ENCODE measurements at places on chromosomes 6 and 20. TPM values are rescaled to one million over a fixed set of nuclear protein-coding genes. Genes with fewer than 3 reads are reported as not detected.

DNA sequence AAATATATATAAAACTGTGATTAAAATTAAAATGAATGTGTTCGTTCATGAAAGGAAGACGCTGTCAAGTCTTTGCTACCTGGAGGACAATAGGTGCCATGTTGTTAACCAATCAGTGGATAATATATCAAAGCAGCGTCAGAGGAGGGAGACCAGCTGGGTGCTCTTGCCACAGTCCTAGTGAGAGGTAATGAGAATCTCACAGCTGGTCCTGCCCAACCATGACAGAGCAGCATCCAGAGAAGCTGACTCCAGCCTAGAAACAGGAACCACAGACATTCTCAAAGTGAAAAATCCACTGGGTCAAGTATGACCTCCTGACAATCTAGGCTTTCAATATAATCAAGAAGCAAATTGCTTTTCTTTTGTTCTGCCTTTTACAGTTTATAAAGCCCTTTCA lies 94.5 kb upstream of the LRFN2 start:
- DNase-seq, result no peak

Gene MLIP
- total RNA-seq, result 300 TPM

Gene TP53TG5
- not detected for total RNA-seq

Gene HDGFL1
- total RNA-seq, result not detected

DNA sequence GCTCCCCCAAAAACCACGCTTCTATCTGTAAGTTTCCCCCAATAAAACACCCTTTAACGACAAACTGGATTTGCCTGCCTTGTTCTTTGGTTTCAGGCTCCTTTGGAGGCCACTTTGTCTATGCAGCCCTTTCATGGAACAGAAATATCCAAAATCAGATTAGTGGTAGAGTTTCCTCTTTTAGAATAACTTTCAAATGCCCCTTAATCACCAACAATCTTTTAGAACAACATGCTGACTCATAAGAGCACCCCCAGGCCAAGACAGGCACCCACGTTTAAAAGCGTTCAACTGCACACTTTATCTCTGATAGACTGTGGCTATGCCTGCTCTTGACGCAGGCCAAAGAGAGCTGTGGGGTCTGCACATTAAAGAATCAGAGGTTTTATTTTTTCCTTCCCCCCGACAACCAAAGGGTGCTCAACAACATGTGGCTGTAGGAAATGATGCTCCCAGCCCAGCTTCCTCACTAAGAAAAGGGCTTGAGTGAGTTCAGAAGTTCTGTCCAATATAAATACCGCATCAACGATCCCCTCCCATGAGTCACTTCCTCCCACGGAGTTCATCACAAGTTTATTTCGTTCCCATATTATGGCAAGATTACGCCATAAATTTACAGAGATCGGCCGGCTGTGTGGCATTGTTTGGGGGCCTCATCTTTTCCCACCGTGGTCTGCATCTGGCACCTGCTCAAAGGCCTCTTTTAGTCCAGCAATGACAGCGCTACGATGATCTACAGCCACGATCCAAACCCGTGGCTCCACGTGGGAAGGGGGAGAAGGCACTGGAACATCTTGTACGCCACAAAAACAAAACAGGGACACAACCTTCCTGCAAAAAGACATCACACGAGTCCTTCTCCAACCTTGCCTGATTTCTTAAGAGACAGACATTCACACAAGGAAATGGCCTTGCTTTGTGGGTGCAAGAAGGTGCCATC lies 88.8 kb upstream of the NFATC2 start:
- DNase-seq, result peak; percentile 83

DNA sequence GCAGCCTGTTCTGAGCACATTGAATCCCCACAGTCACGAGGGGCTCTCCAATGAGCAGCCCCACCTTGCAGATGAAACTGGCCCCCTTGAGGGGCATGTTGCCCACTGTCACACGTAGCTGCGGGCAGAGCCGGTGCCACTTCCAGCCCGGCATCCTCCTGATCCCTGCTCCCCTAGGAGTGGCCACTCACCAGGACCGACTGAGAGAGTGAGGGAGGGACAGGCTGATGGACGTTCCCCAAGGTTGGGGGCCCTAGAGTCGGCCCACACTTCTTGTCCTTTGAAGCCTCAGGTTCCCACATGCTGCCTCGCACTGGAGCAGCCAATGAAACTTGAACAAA lies 10.5 kb downstream of the ENTPD6 start:
- DNase-seq, result no peak

- no peak for DNase-seq
Observed at GRCh38 chr6:30156774-30157173, 4.2 kb downstream of the TRIM10 start.

- DNase-seq, result no peak
Observed at GRCh38 chr20:63082308-63082938, 75.7 kb upstream of the BHLHE23 start.

DNA sequence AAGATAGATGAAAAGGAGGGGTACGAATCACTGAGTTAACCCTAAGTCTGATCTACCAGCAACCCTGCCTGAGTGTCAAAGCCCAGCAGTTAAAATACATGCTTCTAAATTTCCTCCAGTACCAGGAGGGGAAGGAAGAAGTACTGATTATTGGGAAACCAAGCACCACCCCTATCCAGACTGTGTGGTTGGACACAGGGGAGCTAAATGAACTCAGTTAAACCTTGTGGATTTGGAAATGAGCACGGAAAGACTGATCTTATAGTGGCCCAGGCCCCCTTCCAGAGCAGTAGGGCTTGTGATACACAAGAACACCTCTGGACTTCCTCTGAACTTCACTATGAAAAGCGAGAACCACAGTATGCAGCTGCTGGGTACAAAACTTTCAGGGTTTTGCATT lies 585.6 kb downstream of the MAFB start:
- no peak for DNase-seq

GRCh38 chr6:54716877-54717276 lies 129.7 kb upstream of the FAM83B start:
- DNase-seq, result no peak

GRCh38 chr6:130019326-130020072 lies 1.1 kb downstream of the L3MBTL3 start:
- DNase-seq, result no peak

Gene BNIP5
- not detected for total RNA-seq

Gene TRIM15
- not detected for total RNA-seq

DNA sequence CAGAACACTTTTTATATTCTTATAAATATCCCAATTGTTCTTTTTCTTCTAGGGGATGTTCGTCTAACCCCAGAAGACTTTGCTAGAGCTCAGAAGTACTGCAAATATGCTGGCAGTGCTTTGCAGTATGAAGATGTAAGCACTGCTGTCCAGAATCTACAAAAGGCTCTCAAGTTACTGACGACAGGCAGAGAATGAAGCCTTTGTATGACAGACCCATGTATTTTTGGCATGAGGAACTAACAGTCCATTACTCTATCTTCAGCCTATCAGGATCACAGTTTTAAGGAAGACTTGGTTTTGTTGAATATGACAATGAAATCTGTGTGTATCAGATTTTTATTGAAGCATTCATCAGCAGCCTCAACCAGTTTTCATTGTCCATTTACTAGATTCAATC lies 71.4 kb downstream of the VTA1 start:
- no peak for DNase-seq

Gene FAM217B
- 9.0 TPM for total RNA-seq

Gene PLCB1
- total RNA-seq, result 36.8 TPM

DNA sequence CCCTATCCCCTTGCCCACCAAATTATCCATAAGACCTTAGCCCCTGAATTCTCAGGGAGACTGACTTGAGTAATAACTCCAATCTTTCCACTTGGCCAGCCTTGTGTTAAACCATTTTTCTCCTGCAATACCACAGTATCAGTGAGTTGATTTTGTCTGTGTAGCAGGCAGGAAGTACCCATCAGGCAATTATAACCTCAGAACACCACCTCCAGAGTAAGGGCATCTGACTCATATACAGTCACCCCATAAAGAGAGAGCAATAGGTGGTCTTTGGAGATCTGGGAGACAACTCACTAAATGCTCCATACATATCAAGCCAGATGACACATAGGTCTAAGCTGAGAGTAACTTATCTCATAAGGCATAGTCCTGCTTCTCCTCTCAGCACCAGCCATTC lies 83.7 kb downstream of the FILIP1 start:
- DNase-seq, result no peak

Gene CDC40
- total RNA-seq, result 16.8 TPM

- DNase-seq, result no peak
Observed at GRCh38 chr6:137230547-137230946, 11.4 kb upstream of the IFNGR1 start.

Gene CD93
- total RNA-seq, result 57.0 TPM

DNA sequence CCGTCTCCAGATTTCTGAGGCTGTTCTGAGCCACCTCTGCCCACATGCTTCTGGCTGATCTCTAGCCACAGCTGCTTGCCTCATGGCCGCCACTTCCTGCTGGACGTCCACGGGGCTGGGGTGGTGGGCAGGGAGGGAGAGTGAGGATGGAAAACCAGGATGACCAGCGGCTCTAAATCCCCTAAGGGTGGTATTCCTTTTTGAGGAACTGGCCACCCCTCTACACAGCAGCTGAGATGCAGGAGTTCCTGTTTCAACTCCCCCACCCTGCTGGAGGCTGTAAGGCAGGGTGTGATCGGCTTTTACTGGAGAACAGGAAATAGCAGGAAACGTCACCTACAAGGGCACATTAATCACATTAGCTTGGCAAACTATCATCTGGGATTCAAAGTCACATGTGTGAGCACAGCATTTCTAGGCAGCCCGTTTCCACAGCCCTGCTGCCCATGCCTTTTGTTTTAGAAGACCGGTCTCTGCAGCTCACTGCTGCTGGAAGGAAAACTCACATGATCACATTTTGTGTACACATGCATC lies 181.6 kb upstream of the ECI2 start:
- no peak for DNase-seq

DNA sequence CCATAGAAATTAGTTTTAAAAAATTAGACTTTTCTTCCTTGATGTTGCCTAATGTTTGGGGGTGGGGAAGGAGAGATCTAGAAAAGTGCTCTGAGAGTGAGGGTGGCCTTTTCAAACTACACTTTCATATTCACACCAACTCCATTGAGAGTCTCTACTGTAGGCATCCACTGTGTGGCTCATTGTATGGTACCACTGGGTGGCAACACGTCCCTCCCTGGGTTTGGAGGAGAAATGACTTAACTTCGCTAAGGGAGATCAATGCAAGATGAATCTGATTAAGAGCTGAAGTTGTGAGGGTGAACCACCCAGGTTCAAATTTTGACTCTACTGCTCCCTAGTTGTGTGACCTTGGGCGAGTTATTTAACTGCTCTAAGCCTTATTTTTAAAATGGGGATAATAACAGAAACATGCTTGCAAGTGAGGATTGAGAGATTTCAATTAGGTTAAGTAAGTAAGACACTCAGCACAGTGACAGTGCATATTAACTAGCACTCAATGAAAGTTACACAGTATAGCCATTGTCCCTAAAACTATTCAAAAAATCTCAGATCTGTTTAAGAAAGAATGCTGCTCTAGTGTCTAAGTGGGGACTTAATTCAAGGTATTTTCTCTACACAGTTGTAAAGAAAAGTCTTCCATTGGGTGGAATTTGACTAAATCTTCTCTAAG lies 193.5 kb upstream of the CNR1 start:
- no peak for DNase-seq

GRCh38 chr6:38099221-38099620 lies 279.7 kb downstream of the ZFAND3 start:
- no peak for DNase-seq

Gene HTR1E
- not detected for total RNA-seq

DNA sequence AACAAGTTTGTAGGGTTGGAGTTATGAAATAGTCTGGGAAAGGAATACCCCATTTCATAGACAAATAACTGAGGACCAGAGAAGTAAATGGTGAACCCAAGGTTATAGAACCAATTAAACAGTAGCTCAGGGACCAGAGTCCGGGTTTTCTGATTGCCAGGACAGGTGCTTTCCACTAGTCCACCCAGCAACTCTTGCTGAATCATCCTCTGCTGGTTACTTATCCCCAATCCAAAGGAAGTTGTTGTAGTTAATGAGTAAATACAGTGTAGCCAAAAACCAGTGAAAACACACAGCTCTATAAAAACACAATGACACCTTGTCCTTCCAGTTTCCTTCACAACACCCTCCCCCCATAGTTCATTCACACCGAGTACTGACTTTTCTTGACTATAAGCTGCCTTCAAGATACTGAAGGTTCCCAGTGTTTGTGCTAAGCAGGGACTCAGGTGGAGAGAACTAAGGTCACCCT lies 766 bp upstream of the TINAG start:
- no peak for DNase-seq

DNA sequence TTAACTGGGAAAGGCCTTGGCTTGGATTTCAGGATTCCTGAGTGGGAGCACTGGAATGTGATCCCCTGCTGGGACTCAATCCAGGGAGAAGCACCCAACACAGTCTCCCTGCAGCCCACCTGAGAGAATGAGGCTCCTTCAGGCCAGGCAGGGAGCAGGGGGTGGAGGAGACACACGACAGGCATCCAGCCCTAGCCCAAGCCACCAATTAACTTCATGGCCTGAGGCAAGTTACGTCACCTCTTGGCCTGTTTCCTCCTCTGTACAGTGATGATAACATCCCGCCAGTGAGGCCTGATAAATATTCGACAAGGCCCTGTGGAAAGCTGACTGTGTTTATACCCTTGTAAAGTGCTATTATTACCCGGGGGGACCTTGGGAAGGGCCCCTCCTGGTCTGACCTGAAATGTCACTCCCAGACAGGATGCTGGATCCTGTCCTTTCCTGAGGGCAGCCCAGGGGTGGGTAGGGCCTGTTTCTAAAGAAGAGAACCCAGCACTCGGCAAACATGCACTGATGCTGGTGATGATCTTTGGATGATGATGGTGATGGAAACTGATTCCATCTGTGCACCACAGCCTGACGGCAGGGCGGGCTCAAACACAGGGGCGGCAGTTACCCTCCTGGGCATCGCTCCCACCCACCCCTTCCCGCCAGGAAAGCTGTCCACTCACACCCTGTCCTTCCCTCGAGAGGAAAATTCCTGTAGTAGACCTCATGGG lies 12.4 kb downstream of the FRS3 start:
- DNase-seq, result no peak

GRCh38 chr6:31930962-31931361 lies 3.4 kb downstream of the C2 start:
- DNase-seq, result no peak

GRCh38 chr6:1701668-1702353 lies 92.1 kb downstream of the FOXC1 start:
- peak; percentile 52 for DNase-seq

GRCh38 chr20:13858871-13859270 lies 74.0 kb downstream of the NDUFAF5 start:
- no peak for DNase-seq

GRCh38 chr6:116010386-116010785 lies 50.3 kb downstream of the FRK start:
- DNase-seq, result no peak

- no peak for DNase-seq
Observed at GRCh38 chr6:73443555-73443954, 8.5 kb downstream of the CGAS start.

- no peak for DNase-seq
Observed at GRCh38 chr6:125533710-125534397, 215.6 kb upstream of the HEY2 start.
